Cardiac septum (tissue), 1 donor: ENCODE measurements at places on chromosomes 11 and 22. TPM values are rescaled to one million over a fixed set of nuclear protein-coding genes. Genes with fewer than 3 reads are reported as not detected.

The FAM180B gene
- not detected for total RNA-seq

The TSPAN18 gene
- 153 TPM for total RNA-seq

The MUC15 gene
- not detected for total RNA-seq

The ARHGAP20 gene
- 0.19 TPM for total RNA-seq

The P2RY6 gene
- total RNA-seq = 6.9 TPM

The GGTLC2 gene
- not detected for total RNA-seq

The MMP10 gene
- total RNA-seq = not detected

The UPK2 gene
- not detected for total RNA-seq

The CSF2RB gene
- 4.9 TPM for total RNA-seq

The BCO2 gene
- 67.8 TPM for total RNA-seq

The GRK3 gene
- 4.8 TPM for total RNA-seq

The UCP2 gene
- 12.0 TPM for total RNA-seq

The POTEH gene
- not detected for total RNA-seq

The CDC42BPG gene
- total RNA-seq = 1.2 TPM

The OSBP gene
- total RNA-seq = 35.1 TPM

The LSP1 gene
- 35.1 TPM for total RNA-seq

The CASP12 gene
- total RNA-seq = 0.35 TPM

The SLC17A6 gene
- not detected for total RNA-seq

The MS4A7 gene
- 8.2 TPM for total RNA-seq

The TCN1 gene
- total RNA-seq = not detected

The HORMAD2 gene
- 0.16 TPM for total RNA-seq

The SEPTIN5 gene
- 191 TPM for total RNA-seq

The RFPL1 gene
- not detected for total RNA-seq

The SFI1 gene
- 8.6 TPM for total RNA-seq

The DGCR6 gene
- total RNA-seq = 7.6 TPM

The MS4A3 gene
- 0.57 TPM for total RNA-seq

The NLRP6 gene
- 0.19 TPM for total RNA-seq

The FERMT3 gene
- 7.8 TPM for total RNA-seq

The OR6T1 gene
- total RNA-seq = not detected

The ARHGEF17 gene
- 82.6 TPM for total RNA-seq

The IL17REL gene
- not detected for total RNA-seq
